Umbilical cord (tissue), 2 donors: ENCODE measurements at places on chromosomes 6 and 20. TPM values are rescaled to one million over a fixed set of nuclear protein-coding genes. Genes with fewer than 3 reads are reported as not detected.

Gene CTAGE9
- 6.3 TPM for total RNA-seq

Gene PPP1R18
- total RNA-seq = 20.9 TPM

Gene PLCB1
- total RNA-seq = 49.1 TPM

Gene C6orf141
- total RNA-seq = 2.4 TPM

DNA sequence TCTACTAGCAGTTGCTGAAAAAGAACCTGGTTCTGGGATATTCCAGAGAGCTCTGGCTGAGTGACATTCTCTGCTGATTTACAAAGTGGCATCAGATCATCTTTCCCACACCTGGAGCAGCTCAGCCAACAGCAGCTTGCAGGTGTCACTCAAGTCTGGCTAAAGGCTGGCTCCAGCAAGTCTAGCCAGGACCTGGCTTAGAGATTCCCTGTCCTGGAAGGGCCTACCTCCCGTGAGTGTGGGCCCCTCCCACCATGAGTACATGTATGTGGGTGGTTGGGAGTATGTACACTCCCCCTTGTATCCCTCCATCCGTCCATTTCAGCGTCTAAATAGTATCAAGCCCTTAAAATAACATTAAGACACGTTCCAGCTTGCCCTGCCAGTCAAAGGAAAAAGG lies 539.3 kb upstream of the ID4 start:
- DNase-seq = peak; percentile 31

DNA sequence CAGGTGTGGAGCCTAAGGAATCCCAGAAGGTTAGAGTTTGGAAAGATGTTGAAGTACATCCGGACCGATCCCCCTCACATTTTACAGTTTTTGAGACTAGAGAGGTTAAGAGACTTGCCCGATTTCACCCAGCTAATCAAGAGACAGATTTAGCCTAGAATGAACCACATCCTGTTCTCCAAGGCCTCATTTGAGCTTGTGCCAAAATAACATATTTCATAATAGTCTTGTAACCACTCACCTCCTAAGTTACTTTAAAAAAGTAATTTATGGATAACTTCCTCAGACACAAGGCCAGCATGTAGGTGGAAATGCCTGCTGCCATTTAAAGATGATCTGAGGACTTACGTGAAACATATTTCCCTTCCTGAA lies 39.8 kb upstream of the ARHGAP18 start:
- peak; percentile 36 for DNase-seq

GRCh38 chr6:133707456-133707855 lies 181.5 kb upstream of the TCF21 start:
- peak; percentile 2 for DNase-seq

- DNase-seq = no peak
These were observed 4.9 kb downstream of the PREX1 start for GRCh38 chr20:48822879-48823385.

GRCh38 chr6:2231438-2231837 lies 14.0 kb downstream of the GMDS start:
- no peak for DNase-seq

- DNase-seq = no peak
These were observed 936.6 kb upstream of the MAP3K7 start for GRCh38 chr6:91523511-91523910.

GRCh38 chr6:27892649-27893058 lies 19.5 kb downstream of the OR2B2 start:
- DNase-seq = no peak

DNA sequence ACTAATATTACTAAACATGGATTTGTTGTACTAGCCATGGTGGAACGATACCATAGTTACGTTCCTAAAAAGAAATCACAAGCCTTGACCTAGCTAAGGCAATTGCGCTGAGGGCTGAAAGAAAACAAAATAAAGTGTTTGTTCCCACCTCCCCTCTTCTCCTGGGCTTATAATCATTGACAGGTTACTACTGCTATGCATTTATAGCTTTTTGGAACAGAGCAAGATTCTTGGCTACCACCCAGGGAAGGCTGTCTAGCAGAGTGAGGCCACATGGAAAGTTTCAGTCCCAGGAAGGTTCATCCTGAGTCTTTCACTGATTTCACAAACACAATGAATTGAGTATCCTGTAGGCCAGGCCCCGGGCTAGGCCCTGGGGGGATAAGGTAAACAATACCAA lies 84.6 kb downstream of the TMEM170B start:
- peak; percentile 32 for DNase-seq

GRCh38 chr6:91462241-91462640 lies 875.4 kb upstream of the MAP3K7 start:
- no peak for DNase-seq

DNA sequence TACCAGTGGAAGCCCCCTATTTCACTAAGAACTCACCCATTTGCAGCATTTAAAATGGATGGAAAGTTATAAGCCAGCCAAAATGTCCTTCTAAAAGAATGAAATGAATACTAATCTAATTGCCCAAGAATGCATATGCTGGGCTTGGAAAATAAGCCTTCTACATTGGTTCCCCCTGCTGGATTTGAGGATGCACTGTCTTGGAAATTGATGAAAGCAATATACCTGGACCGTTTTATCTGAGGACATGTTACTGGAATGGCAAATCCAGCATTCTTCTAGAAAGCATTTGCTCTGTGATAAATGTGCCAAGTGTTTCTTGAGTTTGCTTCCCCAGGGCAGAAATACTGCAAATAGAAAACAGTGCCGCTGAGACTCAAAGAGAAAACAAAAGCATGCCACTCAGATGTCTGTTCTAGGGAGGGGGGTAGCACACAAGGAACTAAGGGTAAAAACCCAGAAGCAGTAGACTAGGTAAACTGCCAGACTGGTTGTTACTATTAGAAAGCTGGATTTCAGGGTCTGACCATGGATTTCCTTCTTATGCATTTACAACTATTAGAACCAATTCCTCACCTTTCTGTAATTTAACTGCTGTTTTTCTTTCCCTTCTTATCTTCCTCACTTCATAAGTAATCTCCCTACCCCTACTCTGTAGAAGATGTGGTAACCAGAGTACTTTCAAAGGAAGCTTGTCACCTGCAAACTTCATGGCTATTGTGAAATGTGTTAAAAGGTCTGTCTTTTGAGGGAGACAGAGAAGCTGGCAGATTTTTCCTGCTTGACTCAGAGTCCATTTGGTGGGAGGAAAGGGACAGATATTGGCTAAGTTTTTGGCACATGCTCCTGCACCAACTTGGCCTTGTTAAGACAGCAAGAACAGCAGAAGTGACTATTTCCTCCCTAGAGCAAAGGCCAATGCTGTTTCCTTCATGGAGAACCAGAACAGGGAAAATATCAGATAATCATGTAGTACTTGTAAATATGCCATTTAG lies 642.6 kb downstream of the KIF16B start:
- peak; percentile 68 for DNase-seq

DNA sequence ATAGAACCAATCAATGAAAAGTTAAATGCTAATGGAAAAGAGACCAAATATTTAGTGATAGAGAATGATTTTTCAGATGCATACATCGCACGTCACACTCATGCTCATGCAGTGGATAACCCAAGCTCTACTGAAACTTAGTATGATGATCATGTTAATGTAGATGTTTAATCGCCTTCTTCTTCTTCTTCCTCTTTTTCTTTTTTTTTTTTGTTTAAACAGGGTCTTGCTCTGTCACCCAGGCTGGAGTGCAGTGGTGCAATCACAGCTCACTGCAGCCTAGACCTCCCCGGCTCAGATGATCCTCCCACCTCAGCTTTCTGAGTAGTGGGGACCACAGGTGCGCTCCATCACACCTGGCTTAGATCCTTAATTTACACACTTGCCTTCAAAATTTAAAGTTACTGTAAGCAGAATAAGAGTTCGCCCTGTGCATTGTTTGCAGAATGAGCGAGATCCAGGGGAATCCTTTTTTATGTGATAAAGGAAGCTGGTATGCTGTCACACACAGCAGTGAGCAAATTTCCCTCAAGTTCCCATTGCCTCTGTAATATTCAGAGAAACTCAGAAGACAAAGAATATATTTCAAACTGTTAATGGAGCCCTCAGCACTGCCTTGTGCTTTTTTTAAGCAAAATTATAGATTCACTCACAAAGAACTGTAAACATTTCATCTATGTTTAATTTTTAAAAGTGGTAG lies 194.2 kb upstream of the SGK1 start:
- no peak for DNase-seq

- DNase-seq = peak; percentile 14
These were observed 697.3 kb downstream of the FRK start for GRCh38 chr6:115363379-115363778.

GRCh38 chr6:33691456-33692077 lies 19.9 kb downstream of the UQCC2 start:
- no peak for DNase-seq

- no peak for DNase-seq
These were observed 170.7 kb downstream of the MYLK4 start for GRCh38 chr6:2579804-2580570.

DNA sequence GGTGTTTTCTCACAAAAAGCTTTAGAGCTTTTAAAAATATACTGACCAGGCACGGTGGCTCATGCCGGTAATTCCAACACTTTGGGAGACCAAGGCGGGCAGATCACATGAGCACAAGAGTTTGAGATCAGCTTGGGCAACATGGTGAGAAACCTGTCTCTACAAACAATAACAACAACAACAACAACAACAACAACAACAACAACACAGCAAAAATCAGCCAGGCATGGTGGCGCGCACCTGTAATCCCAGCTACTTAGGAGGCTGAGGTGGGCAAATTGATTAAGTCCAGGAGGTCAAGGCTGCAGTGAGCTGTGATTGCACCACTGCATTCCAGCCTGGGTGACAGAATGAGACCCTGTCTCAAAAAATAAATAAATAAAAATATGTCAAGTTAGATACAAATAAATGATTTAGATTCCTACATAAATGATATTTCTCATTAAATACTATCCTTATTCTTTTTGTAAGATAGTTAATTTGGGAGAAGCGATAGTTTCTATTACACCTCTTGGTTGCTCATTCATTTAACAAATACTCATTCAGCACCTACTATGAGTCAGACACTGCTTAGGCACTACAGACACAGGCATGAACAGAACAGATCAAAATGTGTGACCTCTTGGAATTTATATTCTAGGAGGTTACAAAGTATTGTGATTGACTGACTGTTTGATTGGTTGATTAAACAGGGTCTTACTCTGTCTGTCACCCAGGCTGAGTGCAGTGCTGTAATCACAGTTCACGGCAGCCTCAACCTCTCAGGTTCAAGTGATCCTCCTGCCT lies 83.5 kb upstream of the BEND3 start:
- no peak for DNase-seq

DNA sequence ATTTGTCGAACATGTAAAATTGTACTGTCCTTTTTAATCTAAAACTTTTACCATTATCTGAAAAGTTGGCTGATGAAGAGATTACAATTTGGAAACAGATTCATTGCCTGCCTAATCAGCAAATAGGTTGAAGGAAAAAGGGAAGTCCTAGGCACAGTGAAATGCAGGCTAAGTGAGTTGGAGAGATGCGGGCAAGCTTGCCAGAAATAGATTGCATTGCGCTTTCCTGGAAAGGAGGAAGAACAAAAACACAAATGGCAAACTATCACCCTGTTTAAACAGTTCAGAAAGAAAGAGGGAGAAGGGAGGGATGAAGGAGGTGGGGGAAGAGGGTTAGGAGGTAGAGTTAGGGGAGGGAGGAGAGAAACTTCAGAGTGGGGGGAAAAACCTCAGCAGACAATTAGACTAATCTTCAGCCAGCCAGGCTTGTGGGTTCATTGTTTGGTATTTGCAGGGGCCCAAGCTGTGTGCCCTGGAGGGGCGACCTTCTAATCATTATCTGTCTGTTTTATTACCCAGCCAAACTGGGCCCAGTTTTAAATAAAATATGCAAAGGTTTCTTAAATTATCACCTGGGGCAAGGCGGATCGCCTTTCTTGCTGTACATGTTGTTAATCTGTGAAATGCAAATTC lies 465.2 kb downstream of the TFAP2B start:
- DNase-seq = peak; percentile 12

- DNase-seq = no peak
These were observed 99.1 kb downstream of the GJA10 start for GRCh38 chr6:89993411-89993810.
